ENCODE measurements at places on chromosomes 13 and 19.

- DNase-seq = no peak
Measured at GRCh38 chr13:76637641-76638141, 248.5 kb downstream of the KCTD12 start.

DNA sequence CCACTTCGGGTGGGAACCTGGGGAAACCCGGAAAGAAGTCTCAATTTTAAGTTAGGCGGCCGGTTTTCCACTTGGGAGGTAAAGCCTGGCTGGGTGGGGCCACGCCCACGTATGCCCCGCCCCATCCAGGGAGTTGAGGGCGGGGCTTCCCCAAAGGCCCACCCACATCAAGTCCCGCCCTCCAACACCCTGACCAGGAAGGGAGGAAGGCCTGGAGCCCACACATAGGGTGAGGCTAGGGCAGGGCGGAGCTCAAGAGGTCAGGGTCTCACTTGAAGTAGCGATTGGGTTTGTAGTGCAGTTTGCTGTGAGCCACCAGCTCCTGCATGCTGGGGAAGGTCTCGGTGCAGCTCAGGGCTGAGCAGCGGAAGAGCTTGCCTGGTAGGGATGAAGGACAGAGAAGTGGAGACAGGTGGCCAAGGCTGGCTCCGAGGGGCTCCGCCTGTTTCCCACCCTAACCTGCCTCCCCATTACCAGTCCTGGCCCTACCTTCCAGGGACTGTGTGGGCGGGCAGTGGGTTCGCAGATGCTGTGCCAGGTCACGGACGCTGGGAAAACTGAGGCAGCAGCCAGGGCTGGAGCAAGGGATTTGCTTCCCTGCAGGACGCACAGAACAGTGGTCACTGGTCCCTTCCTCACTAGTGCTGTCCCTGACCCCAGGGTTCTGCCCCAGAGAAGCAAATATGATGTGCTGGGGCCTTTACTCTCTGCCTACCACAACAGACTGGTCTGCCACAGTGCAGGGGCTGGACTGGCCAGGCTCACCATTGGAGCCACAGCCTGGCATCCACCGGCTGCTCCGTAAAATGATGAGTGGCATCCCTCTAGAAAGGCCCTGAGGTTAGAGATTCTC is 1.6 kb downstream of the ZNF414 start:
- DNase-seq = no peak

DNA sequence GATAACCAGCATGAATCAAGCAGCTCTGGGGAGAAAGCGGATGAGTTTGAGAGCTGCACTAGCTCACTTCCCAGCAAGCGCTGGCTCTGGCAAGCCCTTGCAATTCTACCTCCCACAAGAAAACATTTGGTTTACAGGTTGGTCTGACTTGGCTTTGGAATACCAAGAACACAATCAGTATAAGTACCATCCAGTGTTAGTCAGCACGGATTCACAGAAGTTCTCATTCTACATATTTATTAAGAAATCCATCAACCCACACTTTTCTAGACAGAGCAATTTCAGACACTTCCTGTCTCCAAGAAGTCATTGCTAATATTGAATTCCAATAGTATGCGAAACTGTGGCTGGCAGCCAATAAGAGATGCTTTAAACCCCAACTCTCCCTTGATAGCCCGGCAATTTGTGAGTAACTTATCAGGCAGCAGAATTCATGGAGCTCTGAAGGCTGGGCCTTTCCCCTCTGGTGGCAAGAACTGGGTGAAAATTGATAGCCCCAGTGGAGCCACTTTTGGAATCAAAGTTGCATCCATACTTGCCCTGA is 59.4 kb upstream of the WASF3 start:
- no peak for DNase-seq

GRCh38 chr13:80755910-80756309 is 415.0 kb upstream of the SPRY2 start:
- DNase-seq = no peak

GRCh38 chr13:24165746-24166145 is 5.2 kb downstream of the SPATA13 start:
- DNase-seq = no peak

DNA sequence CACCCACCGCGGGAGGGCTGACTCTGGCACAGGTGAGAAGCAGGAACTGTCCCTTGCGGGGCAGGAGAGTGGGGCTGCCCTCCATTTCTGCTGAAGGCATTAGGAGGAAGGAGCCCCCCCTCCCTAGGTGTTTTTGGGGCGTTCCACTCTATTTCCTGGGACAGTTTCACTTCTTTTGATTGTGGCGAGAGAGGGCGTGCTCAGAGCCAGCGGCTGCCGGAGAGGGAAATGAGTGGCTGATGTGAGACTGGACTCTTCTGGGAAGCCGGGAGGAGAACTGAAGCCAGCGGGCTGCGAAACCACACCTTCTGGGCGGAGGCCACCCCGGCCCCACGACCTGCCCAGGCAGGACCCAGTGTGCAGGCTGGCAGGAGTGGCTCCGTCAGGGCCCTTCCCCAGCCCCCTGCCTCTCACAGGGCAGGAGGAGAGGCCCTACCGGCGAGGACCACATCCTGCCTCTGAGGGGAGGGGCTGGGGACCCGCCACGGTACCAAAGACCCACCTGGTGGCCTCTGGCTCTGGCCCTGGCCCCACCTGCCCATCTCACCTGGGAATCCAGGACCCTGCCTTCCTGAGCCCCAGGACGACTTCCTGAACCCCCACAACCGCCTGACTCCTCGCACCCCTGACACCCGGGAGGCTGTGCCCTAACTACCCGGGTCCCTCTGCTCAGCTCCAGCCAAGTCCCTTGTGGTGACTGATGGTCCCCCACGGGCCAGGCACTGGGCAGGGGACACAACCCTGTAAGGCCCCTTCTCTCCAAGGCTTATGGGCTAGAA is 25.9 kb downstream of the MPND start:
- DNase-seq = peak; percentile 47

GRCh38 chr19:56159009-56159559 is 16.7 kb upstream of the GALP start:
- DNase-seq = no peak

- DNase-seq = peak; percentile 88
Measured at GRCh38 chr19:2488942-2489731, 13.2 kb downstream of the GADD45B start.

DNA sequence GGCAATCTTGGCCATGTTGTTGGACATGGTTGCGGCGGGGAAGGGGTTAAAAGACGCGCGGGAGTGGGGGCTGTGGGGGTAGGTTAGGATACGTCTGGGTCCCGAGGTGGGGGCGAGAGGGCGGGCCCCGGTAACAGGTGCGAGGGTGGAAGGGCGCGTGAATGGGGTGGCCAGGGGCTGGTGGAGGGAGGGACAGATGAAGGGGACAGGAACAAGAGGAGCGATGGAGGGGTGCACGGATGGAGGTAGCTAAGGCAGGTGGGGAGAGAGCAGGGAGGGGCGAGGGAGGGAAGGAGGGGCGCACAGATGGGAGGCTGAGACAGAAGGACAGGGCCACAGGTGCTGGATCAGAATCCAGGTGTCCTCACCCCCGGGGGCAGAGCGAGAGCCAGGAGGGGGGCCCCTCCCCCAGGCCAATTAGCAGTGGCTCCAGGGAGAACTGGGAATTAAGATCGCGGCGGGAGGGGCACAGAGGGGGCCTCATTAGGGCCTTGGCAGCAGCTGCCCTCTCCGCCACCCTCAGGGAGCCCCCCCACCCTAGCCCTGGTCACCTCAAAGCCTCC is 1.3 kb downstream of the GNG8 start:
- no peak for DNase-seq

DNA sequence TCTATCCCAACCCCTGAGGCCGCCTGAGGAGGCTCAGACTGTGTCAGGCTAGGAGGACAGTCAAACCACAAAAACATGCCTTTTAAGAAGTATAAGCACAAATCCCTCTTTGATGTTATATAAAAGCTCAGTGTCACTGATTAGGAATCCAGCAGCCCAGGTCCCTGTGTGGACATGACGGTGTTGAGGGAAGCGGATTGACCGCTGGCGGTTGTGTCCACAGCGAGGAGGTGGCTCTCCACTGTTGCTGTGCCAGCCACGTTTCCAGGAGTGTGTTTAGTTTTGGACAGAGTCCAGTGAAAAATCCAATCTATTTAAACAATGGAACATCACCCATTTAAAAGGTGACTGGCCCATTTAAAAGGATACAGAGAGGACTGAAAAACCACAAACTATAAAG is 7.5 kb upstream of the GJA3 start:
- no peak for DNase-seq

GRCh38 chr19:58558623-58559274 is 338 bp upstream of the UBE2M start:
- DNase-seq = peak; percentile 99

- DNase-seq = no peak
Measured at GRCh38 chr19:39192846-39193245, 3.9 kb upstream of the NCCRP1 start.

- DNase-seq = no peak
Measured at GRCh38 chr13:86188170-86188569, 389.0 kb upstream of the SLITRK6 start.

DNA sequence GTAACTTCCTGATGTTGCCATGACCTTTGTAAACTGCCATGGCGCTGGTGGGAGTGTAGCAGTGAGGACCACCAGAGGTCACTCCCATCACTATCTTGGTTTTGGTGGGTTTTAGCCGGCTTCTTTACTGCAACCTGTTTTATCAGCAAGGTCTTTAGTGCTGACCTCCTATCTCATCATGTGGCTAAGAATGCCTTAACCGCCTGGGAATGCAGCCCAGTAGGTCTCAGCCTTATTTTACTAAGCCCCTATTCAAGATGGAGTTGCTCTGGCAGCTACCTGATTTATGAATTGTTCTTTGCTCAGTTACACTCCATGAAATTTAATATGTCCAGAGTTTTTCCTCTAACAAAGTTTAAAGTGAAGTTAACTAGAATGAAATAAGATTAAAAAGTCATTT is 4.6 kb upstream of the EPS15L1 start:
- DNase-seq = no peak

- DNase-seq = no peak
Measured at GRCh38 chr19:7337380-7338194, 11.2 kb upstream of the ARHGEF18 start.

GRCh38 chr13:39461685-39462266 is 141.2 kb downstream of the LHFPL6 start:
- DNase-seq = peak; percentile 77

GRCh38 chr13:45352031-45352430 is 11.0 kb upstream of the TPT1 start:
- no peak for DNase-seq

DNA sequence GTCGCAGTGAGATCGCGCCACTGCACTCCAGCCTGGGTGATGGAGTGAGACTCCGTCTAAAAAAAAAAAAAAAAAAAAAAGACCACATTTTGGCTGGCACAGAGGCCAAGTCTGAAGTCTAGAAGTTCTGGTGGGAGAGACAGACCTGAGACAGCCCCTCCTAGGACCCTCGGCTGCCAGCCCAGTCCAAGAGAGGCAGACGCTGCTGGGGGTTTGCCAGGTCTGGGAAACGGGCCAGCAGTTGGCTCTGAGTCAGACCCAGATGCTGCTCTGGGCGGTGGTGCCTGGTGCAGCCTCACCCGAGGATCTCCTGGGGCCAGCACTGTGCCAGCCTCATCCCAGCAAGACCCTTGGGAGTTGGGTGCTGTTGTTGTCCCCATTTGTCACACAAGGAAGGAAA is 5.8 kb downstream of the FCHO1 start:
- no peak for DNase-seq

DNA sequence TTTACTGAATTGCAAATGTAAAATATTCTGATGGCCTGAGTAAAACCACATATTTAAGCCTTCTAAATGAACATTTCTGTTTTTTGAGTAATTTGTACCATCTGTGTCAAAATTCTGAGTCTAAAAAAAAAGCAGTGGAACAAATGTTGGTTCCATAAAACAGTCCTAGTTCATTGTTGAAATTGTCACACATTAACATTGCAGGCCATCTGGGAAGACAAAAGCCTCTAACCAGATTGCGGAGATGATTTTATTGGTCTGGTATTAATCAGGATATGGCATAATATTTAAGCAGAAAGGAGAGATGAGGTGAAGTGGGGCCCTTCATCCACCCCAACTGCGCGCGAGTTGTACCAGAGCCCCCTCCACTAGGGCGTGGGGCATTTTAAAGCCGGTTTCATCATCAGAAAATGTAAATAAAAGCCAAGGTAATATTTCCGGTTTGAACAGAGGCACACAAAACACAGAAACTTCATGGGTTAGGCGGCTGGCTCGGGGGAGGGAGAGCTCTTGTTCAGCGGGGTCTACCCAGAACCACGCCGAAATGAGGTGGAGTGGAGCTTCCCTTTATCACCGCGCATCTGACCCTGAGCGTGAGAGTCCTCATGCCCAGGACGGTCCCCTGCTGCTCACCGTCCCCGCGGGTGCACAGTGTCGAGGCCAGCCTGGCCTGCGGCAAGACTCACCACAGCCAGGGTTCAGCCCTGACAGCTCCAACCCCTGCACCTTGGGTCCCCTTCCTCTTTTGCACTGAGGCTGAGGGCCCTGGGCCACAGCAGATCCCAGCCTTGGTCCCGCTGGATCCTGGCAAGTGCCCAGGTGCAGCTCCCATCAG is 169.2 kb downstream of the URI1 start:
- no peak for DNase-seq

DNA sequence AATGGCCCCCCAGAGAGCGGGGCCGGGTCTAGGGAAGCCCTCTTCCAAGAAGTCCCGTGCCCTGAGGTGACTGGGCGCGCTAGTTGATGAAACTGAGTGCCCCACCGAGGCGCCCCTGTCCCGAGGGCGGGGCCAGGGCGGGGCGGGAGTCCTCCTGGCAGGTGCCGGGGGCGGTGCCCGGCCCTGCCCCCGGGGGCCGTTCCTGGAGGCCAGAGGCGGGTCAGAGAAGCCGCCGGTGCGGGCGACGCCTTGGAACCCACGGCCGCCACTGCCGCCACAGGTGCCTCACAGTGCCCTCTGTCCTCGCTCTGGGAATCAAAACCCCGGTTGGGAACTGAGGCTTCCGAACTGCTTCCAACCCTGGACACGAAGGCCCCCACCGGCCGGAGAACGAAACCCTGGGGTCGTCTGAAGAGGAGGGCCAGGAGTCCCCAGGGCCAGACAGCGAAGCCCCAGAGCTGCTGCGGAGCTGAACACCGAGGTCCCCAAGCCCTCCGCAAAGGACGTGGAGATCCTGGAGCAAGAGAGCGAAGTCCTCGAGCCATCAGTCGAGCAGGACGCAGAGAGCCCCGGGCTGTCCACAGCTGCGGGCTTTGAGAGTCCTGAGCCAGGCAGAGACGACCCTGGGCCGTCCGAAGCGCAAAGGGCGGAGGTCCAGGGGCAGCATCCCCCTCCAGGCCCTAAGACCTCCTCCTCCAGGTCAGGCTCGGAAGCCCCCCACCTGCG is at the start of gene MISP3:
Gene MISP3, plus strand, starts transcription at position 252 of the 726 bp plus-strand sequence. CDS start 524 bp downstream, outside the sequence.
- no peak for DNase-seq

GRCh38 chr19:34767951-34768350 is 5.1 kb downstream of the ZNF599 start:
- DNase-seq = no peak

DNA sequence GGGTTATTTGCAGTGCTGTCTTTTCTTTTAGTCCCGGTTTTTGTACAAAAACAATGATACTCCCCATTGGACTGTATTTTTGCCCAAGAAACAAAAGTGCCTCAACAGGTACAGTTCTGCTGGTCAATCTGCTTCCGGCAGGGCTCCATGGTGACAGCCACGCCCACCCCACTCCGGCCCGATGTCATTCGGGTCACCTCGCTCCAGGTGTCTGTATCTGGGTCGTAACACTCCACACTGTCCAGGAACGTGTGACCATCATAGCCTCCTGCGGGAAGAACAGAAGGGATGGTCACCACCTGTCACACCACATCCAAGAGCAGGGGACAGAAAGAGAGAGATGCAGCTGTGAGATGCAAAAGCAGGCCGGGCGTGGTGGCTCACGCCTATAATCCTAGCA is 16.6 kb downstream of the KEAP1 start:
- DNase-seq = no peak
